ENCODE measurements at places on chromosomes 2 and 18.

DNA sequence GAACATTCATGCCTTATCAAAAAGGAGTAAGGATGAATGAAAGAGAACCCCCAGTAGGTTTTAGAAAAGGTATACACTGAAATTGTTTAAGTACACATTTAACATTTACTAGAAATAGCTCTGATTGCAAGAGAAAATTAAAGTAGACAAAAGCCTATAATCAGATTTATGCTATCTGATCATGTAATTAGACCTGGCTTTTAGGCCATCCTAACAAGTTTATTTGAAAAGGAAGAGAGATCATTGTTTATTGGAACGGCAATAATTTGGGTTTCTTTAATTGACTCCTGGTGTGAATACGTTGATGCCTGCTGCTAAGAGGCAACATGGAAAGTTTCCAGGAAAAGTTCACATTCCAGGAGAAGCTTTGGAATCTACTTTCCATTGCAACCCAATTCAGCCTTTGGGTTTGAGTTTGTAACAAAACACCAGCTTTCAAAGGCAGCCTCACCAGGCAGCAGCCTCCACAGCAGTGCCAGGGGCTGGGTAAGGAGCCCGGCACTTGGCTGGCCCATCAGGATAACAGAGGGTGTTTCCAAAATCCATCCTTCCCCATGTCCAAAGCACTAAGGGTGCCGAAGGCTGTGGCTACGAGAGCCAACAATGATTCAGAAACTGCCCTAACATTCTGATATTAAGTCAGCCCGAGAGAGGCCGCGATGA is 18.0 kb downstream of the FZD7 start:
- peak; percentile 25 for DNase-seq

- DNase-seq, result no peak
Observed at GRCh38 chr2:109719871-109720270, 74.2 kb upstream of the RGPD5 start.

DNA sequence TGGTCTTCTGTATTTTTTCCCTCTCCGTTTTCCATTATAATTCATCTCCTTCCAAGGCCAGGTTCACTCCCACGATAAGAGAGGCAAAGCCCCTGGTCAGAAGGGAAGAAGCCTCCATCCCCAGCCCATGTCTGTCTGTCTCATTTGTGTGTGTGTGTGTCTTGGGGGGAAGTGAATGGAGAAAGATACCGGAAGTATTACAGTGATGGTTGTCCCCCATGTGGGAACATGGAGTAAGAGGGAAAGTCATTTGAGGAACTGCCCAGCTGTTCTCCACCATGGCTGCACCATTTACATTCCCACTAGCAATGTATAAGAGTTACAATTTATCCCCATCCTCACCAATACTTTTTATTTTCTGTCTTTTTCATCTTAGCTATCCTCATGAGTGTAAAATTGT is 113.6 kb upstream of the ATP8B1 start:
- peak; percentile 26 for DNase-seq

GRCh38 chr2:150486539-150487484 is 655 bp downstream of the RND3 start:
- DNase-seq, result no peak

- DNase-seq, result no peak
Observed at GRCh38 chr2:143261986-143262385, 132.8 kb downstream of the ARHGAP15 start.

- DNase-seq, result no peak
Observed at GRCh38 chr2:127389778-127390435, 2.1 kb upstream of the MAP3K2 start.

DNA sequence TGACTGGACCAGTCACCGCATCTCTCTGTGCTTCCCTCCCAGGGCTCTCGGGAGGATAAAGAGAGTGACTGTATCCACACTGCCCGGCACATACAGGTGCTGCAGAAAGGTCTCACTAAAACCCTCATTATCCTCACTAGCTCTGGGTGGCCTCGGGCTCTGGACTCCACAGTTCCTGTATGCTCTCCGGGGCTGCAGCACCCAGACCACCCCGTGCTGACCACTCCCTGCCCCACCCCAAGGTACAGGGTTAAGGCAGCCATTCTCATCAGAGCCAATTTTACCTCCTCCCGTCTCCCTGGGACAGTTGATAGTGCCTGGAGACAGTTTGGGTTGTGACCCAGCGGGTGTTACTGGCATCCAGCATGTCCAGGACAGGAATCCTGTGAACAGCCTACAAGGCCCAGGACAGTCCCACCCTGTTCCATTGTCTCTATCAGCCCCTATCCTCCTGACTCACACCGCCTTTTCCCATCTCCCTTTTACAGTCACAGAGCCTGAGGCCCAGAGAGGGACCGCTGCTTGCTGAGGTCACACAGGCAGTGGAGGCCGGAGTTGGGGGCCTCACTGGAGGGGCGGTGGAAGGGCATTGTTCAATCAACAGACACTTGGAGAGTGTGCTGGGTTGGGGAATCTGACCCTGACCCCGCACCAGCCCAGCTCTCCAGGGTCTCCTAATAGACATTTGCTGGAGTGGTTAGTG is 1.7 kb downstream of the ZAP70 start:
- DNase-seq, result no peak

DNA sequence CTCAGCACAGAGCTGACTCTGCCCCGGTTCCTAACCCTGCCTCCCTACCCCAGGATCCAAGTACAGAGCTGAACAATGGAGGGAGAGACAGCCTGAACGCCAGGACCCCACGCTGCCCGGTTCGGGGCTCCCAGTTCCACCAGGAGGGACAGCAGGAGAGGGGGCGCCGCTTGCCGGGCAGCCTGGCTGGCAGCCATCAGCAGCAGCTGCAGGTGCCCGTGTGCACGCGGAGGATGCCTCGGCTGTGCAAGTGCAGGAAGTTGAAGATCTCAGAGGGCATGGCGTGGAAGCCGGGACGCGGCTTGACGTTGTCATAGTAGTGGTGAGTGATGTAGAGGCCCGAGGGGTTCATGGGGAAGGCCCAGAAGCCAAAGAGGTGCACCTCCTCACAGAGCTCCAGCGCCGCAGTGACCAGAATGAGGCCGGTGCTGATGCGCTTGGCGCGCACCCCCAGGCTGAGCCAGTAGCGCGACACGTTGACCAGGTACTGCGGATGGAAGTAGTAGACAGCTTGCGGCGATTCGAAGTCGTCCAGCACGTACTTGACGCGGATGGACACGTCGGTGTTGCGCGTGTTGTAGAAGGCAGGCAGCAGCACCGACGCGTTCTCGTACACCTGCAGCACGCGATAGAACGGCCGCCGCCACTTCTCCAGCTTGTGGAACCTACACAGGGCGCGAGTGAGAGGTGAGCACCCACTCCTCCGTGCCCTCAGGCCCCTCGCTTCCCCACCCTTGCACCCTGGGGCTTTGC is 23.0 kb upstream of the LOXHD1 start:
- no peak for DNase-seq

- no peak for DNase-seq
Observed at GRCh38 chr2:10385933-10386773, 62.0 kb downstream of the ODC1 start.

GRCh38 chr2:65231121-65231520 is 3.5 kb downstream of the ACTR2 start:
- no peak for DNase-seq

DNA sequence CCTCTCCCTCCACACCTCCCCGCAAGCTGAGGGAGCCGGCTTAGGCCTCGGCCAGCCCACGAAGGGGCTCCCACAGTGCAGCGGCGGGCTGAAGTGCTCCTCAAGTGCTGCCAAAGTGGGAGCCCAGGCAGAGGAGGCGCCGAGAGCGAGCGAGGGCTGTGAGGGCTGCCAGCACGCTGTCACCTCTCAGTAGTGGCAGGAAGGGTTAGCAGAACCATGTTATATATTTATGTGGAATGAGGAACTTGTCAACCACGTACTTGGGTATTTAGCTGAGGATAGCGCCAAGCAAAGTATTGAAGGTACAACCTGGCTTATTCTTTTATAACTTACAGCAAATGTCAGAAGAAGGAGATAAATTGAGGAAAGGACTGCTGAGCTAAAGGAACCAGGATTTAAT is 144.1 kb upstream of the MGAT5 start:
- no peak for DNase-seq

DNA sequence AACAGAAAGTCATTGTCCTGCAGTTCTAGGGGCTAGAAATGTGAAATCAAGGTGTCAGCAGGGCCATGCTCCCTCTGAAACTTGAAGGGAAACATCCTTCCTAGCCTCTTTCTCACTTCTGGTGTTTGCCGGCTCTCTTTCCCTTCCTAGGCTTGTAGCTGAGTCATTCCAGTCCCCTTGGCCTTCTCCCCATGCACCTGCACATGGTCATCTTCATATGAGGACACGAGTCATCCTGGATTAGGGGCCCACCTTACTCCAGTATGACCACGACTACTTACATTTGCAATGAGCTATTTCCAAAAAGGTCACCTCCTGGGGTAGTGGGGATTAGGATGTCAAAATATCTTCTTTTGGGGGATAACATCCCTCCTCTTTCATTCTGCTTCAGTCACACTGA is 168.5 kb upstream of the CXCR4 start:
- no peak for DNase-seq

- no peak for DNase-seq
Observed at GRCh38 chr2:45337481-45337880, 273.6 kb downstream of the SRBD1 start.

GRCh38 chr2:25168256-25169072 is at the start of gene POMC:
TSS of gene POMC (minus strand) at chr2:25168580. CDS start at chr2:25164772, 3,808 bp downstream.
- no peak for DNase-seq

DNA sequence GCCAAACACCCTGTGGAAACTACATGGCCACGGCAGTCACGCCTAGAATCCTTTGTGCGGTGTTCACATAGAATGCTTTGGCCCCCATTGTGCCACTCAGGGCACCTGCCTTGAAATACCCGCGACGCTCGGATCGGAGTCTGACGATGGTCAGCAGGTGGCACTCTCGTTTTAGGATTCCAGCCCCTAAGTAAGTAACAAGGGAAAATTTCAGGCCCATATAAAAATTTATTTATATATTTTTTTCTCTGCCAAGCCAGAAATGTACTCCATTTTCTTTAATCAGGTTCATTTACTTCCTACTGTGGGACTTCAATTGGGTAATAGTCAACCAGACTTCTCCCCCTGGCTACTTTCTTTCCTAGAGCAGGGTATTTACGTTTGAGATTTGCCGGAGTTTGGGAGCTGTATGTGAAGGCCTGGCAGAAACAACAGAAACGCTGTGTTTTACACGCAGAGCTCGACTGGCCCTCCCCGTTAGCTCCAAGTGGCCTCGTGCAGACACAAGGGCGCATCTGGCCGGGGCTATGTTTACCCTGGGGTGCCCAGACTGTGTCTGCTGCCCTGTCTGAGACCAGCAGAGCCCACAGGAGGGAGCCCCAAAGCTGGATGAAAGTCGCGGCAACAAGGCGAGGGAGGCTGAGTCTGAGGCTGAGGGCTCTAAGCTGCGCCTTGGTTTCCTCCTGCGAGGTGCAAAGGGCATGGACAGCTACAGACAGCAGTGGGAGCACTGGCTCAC is 41.6 kb downstream of the LRRC30 start:
- peak; percentile 73 for DNase-seq

DNA sequence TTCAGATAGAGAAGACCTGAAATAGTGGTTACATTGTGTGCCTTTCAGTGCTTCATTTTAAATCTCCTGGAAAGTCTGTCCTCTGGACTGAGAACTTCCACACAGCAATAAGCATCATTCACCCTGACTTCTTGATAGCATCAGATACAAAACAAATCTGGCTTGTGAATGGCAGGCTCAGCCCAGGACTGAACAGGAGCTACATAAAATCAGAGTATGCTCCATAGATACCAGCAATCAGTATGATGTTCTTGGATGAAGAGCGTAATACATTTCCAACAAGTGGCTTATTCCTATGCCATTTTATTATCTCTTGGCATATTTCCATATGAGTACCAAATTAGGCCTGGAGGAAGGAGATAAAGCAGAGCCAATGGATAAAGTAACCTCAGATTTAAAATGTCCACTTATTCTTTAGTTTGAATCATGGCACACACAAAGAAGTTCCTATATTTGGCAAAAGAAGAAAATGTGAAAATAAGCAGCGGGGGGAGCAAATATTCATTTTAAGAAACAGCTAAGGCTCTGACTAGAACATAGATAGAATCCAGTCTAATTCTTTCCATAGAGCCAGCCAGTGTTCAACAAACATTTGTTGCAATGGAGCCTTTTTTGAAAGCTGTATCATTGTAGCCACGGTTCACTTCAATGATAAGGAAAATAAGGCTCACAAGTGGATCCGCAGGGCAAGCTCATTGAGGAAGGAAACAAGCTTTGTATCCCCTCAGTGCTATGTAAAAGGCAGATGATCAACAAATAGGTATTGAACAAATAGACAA is 230.8 kb upstream of the CHAC2 start:
- no peak for DNase-seq

DNA sequence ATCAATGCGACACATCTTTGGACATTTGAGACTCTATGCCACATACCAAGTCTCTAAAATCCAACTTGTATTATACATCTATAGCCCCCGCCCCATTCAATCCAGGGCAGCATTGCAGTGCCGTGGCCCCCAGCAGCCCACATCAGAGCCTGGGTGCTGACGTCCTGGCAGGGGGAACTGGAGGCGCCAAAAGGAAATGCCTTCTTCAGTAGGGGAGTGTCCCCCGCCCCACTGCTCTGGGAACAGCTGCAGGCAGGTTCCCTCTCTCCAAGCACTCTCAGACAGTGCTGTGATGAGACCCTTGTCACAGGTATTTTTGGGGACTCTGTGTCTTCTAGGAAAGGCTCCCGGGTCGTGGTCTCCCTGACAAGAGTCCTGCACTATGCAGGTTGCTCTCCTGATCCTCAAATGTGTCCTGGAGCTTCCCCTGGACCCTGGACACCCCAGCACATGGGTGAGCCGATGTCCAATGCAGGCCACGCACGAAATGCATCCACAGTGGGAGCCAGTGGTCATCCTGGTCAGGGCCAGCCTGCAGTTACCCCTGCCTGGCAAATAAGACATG is 188.7 kb downstream of the RTP5 start:
- no peak for DNase-seq

Measured in pons (tissue), 1 donor.